Activated CD4-positive, alpha-beta T cell treated with anti-CD3 and anti-CD28 coated beads, Interleukin-2, amount 50 U/mL, for 1 hour (primary cell): ENCODE measurements at places on chromosomes 3 and 15.

DNA sequence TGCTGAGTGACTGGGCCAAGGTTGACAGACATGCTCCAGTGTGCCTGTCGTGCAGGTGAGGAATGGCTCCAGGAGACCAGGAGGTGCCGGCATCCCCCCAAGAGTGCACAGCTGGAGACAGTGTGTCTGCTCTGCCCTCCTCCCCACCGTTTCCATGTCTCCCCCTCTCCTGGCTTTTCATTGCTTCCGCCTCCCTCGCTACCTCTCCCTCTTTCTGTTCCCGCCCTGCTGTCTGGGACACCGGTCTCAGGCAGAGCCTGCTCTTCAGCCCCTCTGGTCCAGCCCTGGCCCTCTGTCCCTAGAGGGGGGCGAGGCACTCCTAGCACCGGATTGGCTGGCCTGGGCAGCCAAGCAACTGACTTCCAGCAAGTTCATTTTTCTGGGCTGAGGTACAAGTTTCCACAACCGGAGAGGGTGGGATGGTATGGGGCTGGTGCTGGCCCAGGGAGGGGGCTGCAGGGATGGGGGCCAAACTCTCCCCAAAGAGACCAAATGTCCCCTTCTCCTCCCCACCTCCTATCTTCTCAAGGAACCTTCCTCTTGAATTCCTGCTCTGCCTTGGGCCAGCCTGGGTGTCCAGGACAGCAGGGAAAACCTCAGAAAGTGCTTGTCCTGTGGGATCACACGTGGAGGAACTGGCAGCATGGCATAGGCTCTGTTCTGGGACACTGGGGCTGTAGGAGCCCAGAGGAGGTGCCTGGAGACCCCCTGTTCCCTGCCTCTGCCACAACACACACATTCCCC is 32.6 kb downstream of the PRKCD start:
- DNase-seq = no peak

- no peak for DNase-seq
These were observed 50.0 kb upstream of the DGKG start for GRCh38 chr3:186411994-186412393.

- DNase-seq = no peak
These were observed 179.6 kb downstream of the ADAMTSL3 start for GRCh38 chr15:83833569-83833968.

- peak; percentile 39 for DNase-seq
These were observed 976 bp downstream of the DIS3L start for GRCh38 chr15:66294157-66294931.

GRCh38 chr3:178406206-178406605 is 130.0 kb upstream of the KCNMB2 start:
- no peak for DNase-seq

DNA sequence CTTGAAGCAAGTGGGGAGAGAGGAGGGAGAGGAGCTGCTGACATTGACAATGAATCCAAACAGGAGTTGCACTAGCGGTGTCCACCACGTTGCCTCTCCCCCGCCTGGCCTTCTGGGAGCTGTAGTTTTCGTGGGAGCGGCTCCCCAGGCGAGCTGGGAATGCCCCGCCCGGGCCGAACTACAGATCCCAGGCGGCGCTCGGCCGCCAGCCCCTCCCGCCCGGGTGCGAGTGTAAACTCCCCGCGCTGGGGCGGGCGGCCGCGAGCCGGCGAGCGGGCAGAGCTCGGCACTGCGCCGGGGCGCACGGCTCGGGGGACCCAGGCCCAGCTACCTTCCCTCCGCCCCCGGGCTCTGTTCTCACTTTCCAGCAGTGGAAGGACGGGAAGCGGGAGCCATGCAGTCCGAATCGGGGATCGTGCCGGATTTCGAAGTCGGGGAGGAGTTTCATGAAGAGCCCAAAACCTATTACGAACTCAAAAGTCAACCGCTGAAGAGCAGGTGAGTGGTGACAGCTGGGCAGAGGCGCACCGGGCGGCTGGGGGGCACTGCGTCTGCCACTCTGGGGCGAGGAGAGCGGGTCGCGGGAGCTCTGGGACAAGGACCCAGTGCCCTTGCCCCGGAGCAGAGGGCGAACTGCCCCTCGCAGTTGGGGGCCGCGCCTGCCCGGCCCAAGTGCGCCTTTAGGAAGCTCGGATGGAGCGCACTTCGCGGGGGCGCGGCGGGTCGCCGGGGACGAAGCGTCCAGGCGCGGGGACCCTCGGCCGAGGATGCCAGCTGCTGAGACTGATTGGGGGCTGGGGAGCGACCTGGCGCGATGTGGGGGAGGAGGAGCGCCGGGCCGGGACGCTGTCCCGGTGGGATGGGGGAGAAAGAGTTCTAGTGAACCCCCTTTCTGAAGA is at the start of gene MITF:
TSS of gene MITF (plus strand) at position 261 of the 899 bp plus-strand sequence. CDS start at position 395, 134 bp downstream.
- DNase-seq = no peak

DNA sequence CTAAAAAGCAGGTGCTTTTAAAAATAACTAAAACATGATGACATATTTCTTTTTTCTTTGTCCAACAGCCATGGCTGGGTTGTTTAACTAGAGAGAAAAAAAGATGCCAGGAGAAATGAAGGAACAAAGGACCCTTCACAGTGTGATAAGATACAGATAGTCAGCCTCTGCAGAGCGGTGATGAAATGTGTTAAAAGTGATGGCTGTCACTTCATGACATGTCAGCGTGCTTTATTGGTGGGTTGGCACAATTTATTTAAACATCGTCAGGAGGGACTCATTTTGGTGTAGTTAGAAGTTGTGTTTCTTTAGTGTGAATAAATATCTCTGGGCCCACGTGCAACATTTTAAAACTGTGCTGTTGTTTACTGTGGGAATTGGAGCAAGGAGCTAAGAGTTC is 887.4 kb upstream of the CFAP20DC start:
- DNase-seq = no peak

- no peak for DNase-seq
These were observed 53.8 kb downstream of the ATP8B4 start for GRCh38 chr15:50065279-50065678.

GRCh38 chr3:124346487-124346886 is 354.6 kb upstream of the ROPN1 start:
- no peak for DNase-seq

- no peak for DNase-seq
These were observed 117.3 kb upstream of the FLNB start for GRCh38 chr3:57890874-57891273.

DNA sequence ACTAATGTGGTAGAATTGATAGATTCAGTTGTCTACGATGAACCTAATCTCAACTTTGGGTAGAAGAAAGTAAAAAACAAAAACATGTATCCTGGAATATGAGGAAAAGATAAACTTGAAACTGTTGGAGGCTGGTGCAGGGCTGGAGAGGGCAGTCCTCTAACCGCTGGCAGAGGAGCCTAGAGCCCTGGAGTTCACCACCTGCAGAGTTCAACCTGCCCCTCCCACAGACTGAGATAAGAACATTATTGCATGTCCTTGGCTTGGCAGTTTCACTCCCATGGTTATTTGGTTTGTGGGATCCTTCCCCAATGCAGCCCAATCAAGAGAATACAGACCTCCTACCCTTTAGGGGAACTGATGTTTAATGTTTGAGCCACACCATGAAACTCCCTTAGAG is 53.2 kb upstream of the GATM start:
- no peak for DNase-seq

- peak; percentile 9 for DNase-seq
These were observed 52.4 kb downstream of the TRIM69 start for GRCh38 chr15:44788748-44789147.

GRCh38 chr3:42265059-42265991 is 660 bp downstream of the CCK start:
- no peak for DNase-seq

DNA sequence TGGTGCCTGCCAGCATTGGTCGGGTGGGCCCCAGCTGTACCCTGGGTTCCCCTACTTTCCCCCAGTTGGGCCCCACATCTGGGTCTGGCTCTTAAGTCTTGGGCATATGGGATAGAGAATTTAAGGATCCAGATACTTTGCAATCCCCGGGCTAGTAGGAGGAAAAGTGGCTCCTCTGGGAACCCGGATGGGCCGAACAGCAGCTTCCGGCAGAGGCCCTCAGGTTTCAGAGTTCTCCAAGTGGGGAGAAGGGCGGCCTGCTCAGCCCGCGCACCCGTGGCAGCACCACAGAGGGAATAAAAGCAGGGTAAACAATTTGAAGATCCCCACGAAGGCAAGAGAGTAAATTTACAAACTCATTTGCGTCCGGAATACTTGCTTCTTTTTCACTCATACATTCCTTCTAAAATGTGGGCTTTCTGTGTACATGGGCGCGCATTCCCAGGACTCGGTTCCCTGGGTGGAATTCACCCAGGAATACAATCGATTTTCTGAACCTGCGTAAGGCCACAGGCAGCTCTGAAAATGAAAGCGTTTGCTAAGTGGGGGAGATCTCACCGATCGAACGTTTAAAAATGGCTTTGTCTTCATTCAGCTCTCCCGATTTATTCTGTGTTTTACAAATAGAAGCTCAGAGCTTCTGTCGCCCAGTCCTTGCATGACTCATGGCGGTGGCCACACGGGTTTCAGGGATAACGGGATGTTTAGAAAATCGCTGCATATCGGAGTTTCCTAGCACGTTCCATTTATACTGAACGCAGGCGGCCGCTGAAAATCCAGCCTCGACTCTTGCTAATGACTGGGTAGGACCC is 74.0 kb upstream of the POLG start:
- no peak for DNase-seq

DNA sequence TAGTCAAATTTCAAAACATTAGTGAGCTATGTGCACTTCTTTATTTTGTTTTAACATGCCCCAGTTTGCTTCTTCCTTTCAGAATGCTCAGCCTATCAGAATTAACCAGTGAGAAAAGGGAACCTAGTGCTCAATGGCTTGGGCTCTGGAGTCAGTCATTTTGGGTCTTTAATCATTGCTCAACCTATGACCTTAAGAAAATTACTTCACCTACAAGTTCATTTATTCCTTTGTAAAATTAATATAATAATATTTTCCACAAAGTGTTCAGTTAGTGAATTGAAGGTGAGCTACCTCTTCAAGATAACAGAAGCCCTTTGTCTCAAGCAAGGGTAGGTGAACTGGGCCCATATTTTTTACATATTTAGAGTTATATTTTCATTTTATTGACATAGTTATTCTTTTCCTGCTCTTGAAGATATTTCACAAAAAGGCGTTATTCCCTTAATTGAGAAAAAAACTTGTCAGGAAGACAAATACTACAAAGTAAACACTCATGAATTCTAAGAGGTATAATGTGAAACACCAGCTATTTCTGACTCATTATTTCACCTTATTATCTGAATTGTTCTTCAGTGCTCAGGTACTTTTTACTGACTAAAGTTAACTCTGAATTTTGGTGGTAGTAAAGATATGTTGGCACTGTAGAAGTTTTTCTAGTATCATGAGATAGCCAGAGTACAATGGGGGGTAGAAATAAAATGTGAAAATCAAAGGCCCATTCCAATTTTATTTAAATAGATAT is 415.5 kb downstream of the NAALADL2 start:
- DNase-seq = no peak

DNA sequence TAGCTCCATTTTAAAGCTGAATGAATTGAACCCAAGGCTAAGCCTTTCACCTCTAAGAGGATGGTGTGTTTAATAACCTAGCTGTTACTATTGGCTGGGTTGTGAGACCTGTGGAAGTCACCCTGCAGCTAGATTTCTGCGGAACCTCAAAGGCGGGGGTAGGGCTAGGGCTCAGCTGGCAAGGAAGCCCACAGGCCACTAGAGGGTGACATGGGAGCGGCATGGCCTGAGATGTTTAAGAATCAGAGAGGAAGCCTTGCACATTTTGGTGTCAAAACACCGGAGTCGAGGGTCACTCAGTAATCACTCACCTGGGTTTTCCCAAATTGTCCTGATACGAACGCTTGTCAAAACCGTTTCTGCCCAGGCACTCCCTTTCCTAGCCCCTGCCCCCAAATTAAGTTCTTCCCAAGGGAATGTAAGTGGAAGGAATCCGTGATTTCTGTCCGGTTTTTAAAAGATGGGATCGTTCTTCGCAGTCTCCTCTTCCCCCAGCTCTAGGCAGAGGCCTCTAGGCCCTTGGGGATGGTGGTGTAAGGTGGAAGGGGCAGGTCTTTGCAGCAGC is 3.8 kb upstream of the ACAD9 start:
- DNase-seq = peak; percentile 64

DNA sequence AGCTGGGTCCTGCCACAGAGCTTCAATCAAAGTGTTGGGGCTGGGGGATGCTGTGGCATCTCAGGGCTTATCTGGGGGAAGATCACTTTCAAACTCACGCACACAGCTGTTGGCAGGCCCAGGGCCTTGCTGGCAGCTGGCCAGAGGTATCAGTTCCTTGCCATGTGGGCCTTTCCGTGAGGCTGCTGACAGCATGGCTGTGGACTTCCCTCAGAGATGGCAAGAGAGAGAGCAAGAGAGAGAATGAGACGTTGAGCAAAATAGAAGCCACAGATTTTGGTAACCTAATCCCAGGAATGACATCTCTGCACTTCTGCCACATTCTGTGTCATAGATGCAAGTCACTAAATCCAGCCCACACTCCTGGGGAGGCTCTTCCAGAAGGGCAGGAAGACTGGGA is 91.0 kb downstream of the TPRG1 start:
- no peak for DNase-seq

DNA sequence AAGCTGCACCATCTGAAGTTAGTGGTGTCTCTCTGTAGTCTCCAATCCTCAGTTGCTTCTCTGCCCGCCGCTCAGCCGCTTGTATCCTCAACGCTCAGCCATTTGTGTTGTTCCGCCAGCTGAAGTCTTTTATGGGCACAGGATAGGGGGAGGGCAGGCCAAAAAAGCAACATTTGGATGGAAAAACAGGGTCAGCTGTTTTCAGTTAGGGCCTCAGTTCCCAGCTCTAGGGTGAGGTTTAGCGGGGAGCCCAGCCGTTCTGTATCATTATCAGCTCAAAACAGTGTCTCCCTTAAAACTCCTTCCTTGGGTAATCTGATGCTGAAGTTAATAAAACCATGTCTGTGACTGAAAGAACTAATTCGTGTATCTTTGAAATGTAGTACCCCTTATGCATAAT is 329.5 kb upstream of the AZI2 start:
- no peak for DNase-seq

DNA sequence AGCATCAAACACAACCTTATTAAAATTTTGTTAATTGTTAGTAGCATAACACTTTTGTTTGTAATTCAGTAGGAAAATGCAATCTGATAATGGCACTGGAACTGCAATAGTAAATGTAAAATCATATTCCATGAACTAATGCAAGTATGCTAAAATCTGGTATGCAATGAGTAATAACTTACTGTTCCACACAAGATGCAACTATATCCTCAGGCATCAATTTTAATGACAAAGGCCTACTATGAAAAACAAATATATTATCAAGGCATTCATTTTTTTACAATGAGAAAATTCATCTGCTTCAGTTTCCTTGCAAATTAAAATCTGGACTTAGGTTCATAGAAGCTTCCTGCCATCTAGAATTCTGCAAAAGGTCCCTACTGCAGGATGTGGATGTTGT is 1.4 kb upstream of the NSMCE3 start:
- no peak for DNase-seq

- no peak for DNase-seq
These were observed 115.2 kb downstream of the USP13 start for GRCh38 chr3:179768080-179768479.

- no peak for DNase-seq
These were observed 1.1 kb downstream of the MON1A start for GRCh38 chr3:49928481-49929017.

GRCh38 chr3:190433626-190434025 is 16.1 kb downstream of the TMEM207 start:
- DNase-seq = no peak
